Tongue (tissue), 3 donors: ENCODE measurements at places on chromosomes 13 and 19.

GRCh38 chr13:23159760-23160637 is 20.8 kb upstream of the SGCG start:
- DNase-seq = peak; percentile 67

GRCh38 chr19:28577233-28577632 is 635.7 kb downstream of the UQCRFS1 start:
- peak; percentile 58 for DNase-seq

GRCh38 chr13:70386919-70387318 is 278.7 kb upstream of the KLHL1 start:
- no peak for DNase-seq

- DNase-seq = no peak
Observed at GRCh38 chr13:79502859-79503468, 22.0 kb downstream of the NDFIP2 start.

DNA sequence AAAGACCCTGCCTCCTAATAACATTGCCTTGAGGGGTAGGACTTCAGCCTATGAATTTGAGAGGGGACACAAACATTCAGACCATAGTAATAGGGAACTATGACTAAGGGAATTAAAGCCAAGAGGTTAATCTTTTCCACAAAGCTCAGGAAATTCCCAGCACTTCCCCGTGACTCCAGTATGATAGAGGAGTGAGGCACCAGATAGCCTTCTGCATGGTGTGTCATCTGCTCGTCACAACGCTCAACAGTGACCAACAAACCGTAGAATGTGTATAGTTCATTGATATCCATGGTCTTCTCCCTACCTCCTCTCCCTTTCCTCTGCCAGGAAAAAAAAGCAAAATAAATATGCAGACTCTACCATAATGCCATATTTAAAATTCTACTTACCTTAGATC is 64.4 kb downstream of the B3GLCT start:
- no peak for DNase-seq

DNA sequence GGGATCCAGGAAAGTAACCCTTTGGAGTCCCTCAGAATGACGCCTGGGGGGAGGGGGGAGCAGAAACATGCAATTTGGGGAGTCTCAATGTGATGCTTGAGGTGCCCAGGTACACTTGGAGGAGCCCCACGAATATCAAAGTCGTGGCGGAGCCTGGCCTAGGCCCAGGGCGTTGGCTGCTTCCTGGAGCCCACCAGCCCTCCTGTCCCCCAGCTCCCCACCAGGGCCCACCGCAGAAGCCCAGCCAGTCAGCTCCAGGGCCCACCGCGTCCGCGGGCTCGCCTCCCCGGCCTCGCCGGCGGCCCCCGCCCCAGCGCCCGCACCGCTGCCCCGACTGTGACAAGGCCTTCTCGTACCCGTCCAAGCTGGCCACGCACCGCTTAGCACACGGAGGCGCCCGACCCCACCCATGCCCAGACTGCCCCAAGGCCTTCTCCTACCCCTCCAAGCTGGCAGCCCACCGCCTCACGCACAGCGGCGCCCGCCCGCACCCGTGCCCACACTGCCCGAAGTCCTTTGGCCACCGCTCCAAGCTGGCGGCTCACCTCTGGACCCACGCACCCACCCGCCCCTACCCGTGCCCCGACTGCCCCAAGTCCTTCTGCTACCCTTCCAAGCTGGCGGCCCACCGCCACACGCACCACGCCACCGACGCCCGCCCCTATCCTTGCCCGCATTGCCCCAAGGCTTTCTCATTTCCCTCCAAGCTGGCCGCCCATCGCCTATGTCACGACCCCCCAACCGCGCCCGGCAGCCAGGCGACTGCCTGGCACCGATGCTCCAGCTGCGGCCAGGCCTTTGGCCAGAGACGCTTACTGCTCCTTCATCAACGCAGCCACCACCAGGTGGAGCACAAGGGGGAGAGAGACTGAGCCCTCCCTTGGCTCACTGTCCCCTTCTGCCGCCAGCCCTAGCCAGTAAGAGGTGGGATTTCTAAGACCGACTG is 2.1 kb downstream of the ZNF575 start:
- peak; percentile 86 for DNase-seq
